ENCODE measurements at places on chromosomes 2 and 18.

GRCh38 chr18:63286926-63287325 is 32.6 kb downstream of the BCL2 start:
- DNase-seq = no peak

DNA sequence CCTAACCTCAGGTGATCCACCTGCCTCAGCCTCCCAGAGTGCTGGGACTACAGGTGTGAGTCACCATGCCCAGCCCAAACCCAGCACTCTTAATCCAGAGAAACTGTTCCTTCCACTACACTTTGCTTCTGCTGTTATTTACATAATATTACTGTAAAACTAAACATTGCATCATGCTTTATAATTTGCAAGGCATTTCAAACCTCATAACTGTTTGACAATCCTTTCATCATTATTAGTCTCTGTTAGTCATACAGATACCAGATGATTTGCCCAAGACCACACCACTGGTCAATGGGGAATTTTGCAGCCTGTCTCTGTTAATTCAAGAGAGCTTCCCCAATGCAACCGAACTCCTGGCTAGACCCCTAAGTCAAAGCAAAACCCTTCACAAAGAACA is 338.3 kb downstream of the ALK start:
- no peak for DNase-seq

GRCh38 chr2:200383380-200384110 is 77.1 kb downstream of the SPATS2L start:
- DNase-seq = peak; percentile 43

DNA sequence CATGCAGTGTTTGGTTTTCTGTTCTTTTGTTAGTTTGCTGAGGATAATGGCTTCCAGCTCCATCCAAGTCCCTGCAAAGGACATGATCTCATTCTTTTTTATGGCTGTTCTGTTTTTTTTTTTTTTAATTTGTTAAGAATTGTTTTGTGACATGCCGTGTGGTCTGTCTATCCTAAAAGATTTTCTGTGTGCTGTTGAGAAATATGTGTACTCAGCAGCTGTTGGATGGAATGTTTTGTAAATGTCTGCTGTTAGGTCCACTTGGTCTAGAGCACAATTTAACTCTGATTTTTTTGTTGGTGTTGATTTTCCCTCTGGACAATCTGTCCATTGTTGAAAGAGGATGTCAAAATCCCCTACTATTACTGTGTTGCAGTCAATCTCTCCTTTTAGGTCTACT is 80.4 kb upstream of the WDR75 start:
- no peak for DNase-seq

DNA sequence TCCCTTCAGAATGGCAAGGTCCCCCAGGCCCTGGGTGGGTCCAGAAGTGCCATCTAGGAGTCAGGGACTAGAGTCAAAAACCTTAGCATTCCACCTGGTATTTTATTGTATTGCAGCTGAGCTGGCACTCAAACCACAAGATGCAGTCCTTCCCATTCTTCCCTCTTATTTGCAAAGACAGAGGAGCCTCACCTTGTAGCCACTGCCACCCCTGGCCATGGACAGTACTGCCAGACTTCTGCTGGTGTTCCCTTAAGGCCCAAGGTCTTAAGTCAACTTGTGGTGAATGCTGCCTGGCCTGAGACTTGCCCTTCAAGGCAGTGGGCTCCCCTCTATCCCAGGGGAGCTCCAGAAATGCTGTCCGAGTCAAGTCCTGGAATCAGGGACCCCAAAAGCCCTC is 6.9 kb downstream of the UGT1A10 start:
- peak; percentile 24 for DNase-seq

All from NCI-H226 (cell line).